ENCODE measurements at places on chromosomes 12 and 14.

- DNase-seq, result no peak
- H3K27me3 ChIP-seq, result no peaks in the 10 kb centered on the region
- no peak overlapping the region for H3K4me3 ChIP-seq
- no peak overlapping the region for H3K27ac ChIP-seq
Measured at GRCh38 chr14:76924371-76925096, 98.3 kb downstream of the LRRC74A start.

- H3K27ac ChIP-seq, result no peak overlapping the region
- peaks cover 39% of the 10 kb centered on the region for H3K4me1 ChIP-seq
- H3K36me3 ChIP-seq, result no peaks in the 10 kb centered on the region
- no peak overlapping the region for H3K4me3 ChIP-seq
- no peaks in the 10 kb centered on the region for H3K27me3 ChIP-seq
- DNase-seq, result peak; percentile 85
Measured at GRCh38 chr14:99562856-99563748, 40.9 kb downstream of the CCDC85C start.

GRCh38 chr12:105321125-105321524, 9.4 kb upstream of the C12orf75 start:
- DNase-seq, result no peak
- H3K27ac ChIP-seq, result no peak overlapping the region
- H3K27me3 ChIP-seq, result no peaks in the 10 kb centered on the region
- peaks cover 64% of the 10 kb centered on the region for H3K4me1 ChIP-seq
- peaks cover 42% of the 10 kb centered on the region for H3K36me3 ChIP-seq
- H3K4me3 ChIP-seq, result no peak overlapping the region

- H3K4me3 ChIP-seq, result no peak overlapping the region
- H3K27me3 ChIP-seq, result no peaks in the 10 kb centered on the region
- H3K27ac ChIP-seq, result no peak overlapping the region
- peaks cover 9% of the 10 kb centered on the region for H3K4me1 ChIP-seq
- DNase-seq, result no peak
Measured at GRCh38 chr12:4111010-4111409, 162.6 kb upstream of the CCND2 start.

DNA sequence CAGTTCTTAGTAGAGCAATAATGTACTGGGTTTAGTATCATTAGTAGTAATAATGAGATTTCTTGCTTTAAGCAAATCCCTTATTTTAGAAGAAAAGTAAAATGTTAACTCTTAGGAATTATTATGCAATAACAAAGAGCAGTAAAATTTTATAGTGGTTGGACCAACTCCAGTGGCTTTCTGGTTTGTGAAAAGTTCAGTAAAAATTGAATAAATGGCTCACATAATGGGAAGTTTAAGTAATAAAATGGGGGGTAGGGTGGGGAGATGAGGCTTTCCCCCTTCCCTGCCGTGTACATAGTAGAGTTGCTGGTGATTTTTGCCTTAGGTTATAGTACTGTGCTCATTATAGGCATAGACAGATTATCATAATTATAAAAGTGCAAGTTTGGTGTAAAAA, 250.5 kb upstream of the ATP2B1 start:
- no peak overlapping the region for H3K4me3 ChIP-seq
- no peak overlapping the region for H3K27ac ChIP-seq
- DNase-seq, result no peak
- H3K36me3 ChIP-seq, result no peaks in the 10 kb centered on the region
- no peaks in the 10 kb centered on the region for H3K4me1 ChIP-seq

DNA sequence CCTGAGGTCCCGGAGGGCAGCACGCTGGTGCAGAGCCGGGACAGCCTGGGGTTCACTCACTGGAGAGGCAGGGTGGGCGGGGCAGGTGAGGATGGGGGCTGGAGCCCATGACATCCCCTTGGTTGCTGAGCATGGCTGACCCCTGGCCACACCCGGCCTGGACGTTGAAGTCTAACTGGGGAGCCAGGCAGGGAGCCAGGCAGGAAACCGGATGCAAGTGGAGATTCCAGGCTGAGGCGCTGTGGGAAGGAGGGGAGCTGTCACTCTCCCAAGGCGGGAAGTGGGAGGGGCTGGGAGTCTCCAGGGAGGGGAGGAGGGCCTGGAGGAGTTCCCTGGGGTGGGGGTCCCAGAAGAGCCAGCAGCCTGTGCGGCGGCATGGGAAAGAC, 7.7 kb upstream of the INF2 start:
- peak; percentile 63 for DNase-seq
- no peaks in the 10 kb centered on the region for H3K36me3 ChIP-seq
- H3K27ac ChIP-seq, result peak overlapping the region; percentile 94

GRCh38 chr14:103825101-103825500, 22.3 kb downstream of the PPP1R13B start:
- H3K4me3 ChIP-seq, result no peak overlapping the region
- H3K27ac ChIP-seq, result no peak overlapping the region

- no peak for DNase-seq
- no peaks in the 10 kb centered on the region for H3K4me1 ChIP-seq
- H3K27me3 ChIP-seq, result no peaks in the 10 kb centered on the region
- H3K27ac ChIP-seq, result no peak overlapping the region
- H3K36me3 ChIP-seq, result no peaks in the 10 kb centered on the region
Measured at GRCh38 chr14:75969891-75970290, 11.9 kb downstream of the TGFB3 start.

DNA sequence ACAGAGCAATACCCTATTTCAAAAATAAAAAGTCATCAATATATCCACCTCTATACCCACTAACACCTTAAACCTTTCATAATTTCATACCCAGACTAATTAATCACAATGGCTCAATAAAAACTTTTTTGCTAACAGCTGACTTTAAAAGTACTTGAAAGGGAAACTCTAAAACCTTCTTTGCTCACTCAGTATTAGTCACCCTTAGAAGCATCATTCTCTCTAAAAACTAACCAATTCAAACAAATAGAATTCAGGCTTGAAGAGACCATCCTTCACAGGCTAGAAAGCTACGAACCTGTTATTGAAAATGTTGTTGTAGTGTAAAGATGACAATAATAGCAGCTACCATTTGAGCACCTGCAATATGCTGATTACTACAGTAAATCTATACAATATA, 37.2 kb downstream of the HECTD1 start:
- no peak for DNase-seq
- no peaks in the 10 kb centered on the region for H3K27me3 ChIP-seq
- H3K27ac ChIP-seq, result no peak overlapping the region
- peaks cover 32% of the 10 kb centered on the region for H3K4me1 ChIP-seq

- no peak overlapping the region for H3K4me3 ChIP-seq
- DNase-seq, result no peak
- peaks cover 15% of the 10 kb centered on the region for H3K4me1 ChIP-seq
Measured at GRCh38 chr12:11701433-11701832, 52.0 kb downstream of the ETV6 start.
